Inflammatory macrophage treated with lipopolysaccharide for 4 hours (primary cell): ENCODE measurements at places on chromosomes 2 and 18.

GRCh38 chr2:176082824-176083751, 674 bp downstream of the EVX2 start:
- no peak for DNase-seq

GRCh38 chr2:53173698-53174455, 593.7 kb upstream of the CHAC2 start:
- DNase-seq = no peak

DNA sequence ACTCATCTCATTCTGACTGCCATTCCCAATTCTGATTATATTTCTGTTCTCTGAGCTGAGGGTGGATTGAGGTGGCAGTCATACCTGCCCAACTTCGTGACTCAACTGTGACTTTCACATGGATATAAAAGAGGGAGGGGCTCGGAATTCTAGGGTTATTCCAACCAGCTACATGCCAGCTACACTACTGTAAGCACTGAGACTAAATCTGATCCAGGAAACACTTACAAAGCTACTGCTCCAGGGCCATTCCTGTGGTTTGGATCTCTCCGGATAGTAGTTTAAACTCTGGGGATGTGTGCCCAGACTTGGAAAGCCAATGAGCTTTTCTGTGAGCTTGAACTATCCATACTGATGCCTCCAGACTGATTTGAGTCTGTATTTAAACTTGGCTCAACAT, 7.9 kb downstream of the MAP2 start:
- no peak for DNase-seq

DNA sequence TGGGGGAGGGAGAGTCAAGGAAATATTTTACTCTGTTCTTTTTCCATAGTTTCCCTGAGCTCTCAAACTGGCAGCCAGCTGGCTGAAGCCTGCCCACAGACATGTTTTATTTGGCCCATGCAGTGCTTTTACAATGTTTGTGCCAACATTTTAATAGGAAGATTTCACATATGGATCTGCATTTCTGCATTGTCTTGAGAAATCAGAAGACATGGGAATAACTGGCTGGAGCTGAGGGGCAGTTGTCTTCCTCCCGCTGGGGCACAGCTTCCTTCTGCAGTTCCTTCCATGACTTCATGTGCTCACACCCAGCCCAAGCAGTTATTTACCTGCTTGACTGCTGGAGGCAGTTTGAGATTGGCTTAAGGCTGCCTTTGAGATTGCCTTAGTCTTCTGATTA, 74.4 kb downstream of the PLCL1 start:
- DNase-seq = no peak

- DNase-seq = no peak
Observed at GRCh38 chr2:157256626-157257025, 879 bp upstream of the GALNT5 start.

GRCh38 chr2:135969655-135970387, 15.6 kb downstream of the DARS1 start:
- DNase-seq = no peak
